SHP77 (cell line): ENCODE measurements at places on chromosomes 13 and 19.
A peak's percentile ranks its signal among the peaks of the same experiment; 100 is the strongest.

- DNase-seq = no peak
These were observed 372.7 kb downstream of the ENOX1 start for GRCh38 chr13:43414111-43414510.

DNA sequence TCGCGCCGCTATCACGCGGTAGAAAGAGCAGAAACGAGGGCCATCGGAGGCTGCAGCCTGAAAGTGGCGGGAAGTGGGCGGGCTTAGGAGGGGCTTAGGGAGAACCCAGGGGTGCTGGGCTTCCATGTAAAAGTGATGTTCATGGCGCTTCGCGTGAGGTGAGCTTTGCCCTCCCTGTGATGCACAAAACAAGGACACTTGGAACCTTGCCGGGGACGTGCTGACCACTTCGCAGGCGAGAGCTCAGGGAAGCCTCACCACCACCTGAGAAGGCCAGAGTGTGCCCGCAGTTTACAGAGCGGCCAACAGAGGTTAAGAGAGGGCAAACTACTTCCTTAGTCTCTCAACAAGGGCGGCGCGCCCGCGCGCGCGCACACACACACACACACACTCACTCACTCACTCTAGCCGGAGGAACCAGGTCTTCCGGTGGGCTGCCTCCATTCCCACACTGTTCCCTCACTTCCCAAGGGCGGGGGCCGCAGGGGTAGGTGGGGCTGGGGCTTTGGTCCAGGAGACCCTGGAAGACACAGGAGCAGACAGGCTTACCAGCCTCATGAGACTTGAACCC lies 651 bp downstream of the GAPDHS start:
- no peak for DNase-seq

DNA sequence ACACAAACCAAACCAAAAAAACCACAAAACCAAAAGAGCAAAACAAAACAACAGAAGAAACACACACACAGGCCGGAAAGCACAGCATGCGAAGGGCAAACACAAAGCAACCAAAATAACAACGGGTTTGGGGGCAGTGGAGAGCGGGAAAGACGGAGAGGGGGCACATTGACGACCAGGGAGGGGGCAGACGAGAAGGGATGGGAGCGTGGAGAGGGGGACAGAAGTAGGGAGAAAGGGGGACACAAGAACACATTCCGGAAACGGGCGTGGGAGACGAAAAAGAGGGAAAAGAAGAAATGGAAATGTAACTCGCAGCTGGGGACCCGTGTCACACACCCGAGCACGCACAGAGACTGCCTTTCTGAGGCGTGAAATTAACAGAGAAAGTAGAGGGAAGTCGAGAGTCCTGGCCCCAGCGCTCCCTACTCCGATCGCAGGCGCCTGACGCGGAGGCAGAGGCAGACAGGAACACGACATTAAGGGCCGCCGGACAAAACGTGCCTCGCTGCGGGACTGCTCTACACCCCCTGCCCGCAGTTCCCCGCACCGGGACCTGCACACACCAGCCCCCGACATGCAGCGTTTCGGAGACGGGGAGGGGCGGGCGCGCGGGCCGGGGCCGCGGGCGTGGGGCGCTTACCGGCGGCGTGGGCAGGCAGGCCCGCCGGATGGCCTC lies 652 bp downstream of the POU4F1 start:
- DNase-seq = no peak

DNA sequence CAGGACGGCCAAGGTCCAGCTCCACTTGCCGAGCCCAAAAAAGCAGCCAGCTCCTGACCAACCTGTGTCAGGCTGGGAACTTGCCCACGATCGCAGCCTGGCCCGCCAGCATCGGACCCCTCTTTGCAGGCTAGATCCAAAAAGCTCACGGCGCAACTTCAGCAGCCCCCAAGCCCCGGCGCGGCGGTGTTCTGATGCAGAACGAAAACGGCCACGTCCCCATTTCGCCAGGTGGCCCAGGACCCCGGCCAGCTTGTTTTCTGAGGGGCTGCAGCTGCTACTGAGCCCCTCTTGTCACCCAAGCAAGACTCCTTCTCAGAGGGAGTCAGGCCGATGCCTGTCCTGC lies 1.3 kb downstream of the TMEM259 start:
- no peak for DNase-seq

GRCh38 chr19:47729468-47729798 lies 15.9 kb upstream of the NOP53 start:
- no peak for DNase-seq

- DNase-seq = no peak
These were observed 29.2 kb downstream of the TMTC4 start for GRCh38 chr13:100645382-100645781.

DNA sequence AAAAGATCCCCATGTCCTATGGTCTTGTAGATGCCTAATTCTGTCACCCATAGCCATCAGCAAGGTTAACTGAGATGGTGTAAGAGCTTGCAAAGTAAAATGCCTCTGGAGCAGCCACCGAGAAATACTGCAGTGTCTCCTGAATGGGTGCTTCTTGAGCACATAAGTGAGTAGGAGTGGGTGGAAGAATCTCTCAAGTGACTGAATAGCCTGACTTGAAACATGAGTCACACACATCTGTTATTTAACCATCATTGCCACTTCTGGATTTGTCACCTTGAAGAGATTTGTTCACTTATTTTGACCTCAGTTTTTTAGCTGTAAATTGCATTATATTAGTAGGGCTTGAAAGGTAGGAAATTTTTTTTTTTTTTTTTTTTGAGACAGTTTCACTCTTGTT lies 2.3 kb downstream of the ZNF714 start:
- no peak for DNase-seq

GRCh38 chr13:32001154-32001768 lies 30.3 kb upstream of the FRY start:
- peak; percentile 49 for DNase-seq

GRCh38 chr19:681029-682019 lies 5.1 kb downstream of the FSTL3 start:
- DNase-seq = no peak

- DNase-seq = no peak
These were observed 122.3 kb upstream of the RNF113B start for GRCh38 chr13:98299235-98299965.

- DNase-seq = no peak
These were observed 43.4 kb downstream of the BICRA start for GRCh38 chr19:47652285-47652684.

DNA sequence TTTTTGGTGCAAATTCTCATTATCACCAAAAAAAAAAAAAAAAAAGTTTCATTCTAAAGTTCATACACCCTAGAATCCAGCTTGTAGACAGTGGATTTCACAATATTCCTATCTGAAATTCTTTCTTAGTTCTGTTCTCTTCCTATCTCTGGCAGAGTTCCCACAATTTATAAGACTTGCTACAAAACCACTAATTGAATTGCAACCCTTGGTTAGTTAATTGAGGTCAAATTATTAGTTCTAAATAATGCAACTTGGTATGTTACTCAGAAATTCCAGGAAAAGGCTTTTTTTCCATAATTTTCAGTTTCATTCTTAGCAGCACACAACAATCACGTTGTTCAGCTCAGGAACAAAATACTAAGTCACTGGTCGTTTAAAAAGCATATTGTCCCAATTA lies 58.5 kb downstream of the SPATA13 start:
- no peak for DNase-seq

DNA sequence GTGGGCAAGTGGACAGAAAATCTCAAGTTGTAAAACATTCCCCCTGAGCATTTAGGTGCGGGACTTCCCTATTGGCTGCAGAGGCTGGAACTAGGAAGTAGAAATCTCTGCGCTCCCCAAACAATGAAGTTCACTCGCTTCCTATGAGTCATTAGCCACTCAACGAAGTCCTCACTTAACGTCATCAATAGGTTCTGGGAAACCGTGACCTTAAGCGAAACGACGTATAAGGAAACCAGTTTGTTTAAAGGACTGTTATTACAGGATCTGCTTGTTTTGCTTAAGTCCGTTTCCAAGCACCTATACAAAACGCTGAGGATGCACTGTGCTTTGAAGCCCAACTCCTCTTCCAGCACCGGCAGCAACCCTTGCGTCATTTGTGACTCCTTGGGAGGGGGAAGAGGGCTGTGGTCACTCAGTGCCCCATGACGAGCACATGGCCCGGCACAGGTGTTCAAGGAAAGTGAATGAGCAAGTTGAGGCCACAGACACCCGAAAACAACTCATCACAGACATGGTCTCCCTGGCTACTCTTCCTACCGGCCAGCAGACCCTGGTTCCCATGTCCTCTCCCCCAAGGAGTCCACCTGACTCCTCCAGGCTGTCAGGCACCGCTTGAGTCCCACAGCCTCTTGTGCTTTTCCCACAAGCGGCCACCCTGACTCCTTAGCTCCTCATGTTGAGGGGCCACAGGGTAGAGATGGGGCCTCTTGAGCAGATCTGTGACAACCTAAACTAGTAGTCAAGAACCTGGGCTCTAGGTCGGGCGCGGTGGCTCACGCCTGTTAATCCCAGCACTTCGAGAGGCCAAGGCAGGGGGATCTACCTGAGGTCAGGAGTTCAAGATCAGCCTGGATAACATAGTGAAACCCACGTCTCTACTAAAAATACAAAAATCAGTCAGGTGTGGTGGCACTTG lies 4.8 kb downstream of the RPS16 start:
- DNase-seq = peak; percentile 79

DNA sequence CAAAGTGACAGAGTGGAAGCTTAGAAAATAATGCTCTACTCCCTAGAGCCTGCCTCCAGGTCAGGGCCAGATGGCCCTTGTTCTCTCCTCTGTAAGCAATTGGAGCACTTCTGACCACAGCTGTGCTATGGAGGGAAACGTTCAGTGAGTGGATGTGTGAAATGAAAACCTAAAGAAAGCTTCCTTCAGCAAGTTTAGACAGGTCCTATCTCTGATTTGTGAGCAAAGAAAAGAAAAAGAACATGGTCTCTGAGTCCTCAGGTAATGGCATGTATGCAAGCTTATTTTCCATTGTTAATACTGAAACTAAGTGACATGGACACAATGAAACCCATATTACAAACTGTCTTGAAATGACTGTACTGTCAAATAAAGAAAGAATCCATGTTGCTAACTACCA lies 1486.8 kb downstream of the EFNB2 start:
- no peak for DNase-seq

GRCh38 chr13:103759361-103759760 lies 693.1 kb upstream of the SLC10A2 start:
- DNase-seq = no peak

- DNase-seq = peak; percentile 33
These were observed 8.7 kb upstream of the ATP12A start for GRCh38 chr13:24671386-24672113.

GRCh38 chr19:3721131-3721886 lies 13.1 kb downstream of the TJP3 start:
- peak; percentile 82 for DNase-seq

GRCh38 chr13:71499235-71499634 lies 367.8 kb downstream of the DACH1 start:
- DNase-seq = no peak
